ENCODE measurements at places on chromosomes 7 and 10. TPM values are rescaled to one million over a fixed set of nuclear protein-coding genes. Genes with fewer than 3 reads are reported as not detected.

GRCh38 chr10:66925373-66925772 lies 463 bp upstream of the LRRTM3 start:
- DNase-seq, result no peak

DNA sequence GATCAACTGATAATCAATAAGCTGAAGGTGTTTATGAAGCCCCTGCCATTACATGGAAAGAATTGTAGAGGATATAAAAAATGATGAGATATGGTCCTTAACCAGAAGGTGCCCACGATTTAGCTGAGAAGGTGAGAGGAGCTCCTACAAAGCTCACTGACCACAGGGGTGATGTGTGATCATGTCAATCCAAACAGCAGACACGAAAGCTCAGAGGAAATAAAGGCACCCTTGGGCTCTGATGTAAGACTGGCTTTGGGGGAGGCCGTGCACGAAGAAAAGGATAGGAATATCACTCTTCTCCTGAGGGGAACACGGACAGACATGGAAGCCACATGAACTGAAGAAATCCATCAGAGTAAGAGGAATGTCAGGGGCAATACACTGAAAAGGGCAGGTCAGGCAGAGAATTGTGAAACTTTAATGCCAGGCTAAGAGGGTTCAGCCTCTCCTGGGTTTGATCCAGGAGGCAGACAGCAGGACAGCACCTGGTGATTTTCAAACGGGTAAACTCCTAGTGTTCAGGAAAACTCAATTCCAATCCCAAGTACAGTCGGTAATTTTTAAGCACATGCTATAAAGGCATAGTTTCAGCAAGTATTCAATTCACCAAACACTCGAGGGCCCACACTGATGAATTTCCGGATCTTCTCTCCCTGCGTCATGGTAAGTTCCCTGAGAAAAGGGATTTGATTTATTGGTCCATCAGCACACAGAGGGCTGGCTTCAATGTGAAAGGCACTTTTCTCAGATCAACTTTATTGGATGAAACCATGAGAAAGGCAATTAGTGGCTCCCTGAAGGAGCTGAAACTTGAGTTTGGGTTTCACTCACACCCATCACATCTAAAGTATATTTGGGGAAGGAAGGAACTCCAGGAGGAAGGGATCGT lies 163.8 kb downstream of the PRPF18 start:
- DNase-seq, result no peak

- no peak for DNase-seq
These were observed 10.7 kb upstream of the GPR146 start for GRCh38 chr7:1033546-1034145.

- no peak for DNase-seq
These were observed 92.8 kb downstream of the CHN2 start for GRCh38 chr7:29287366-29287765.

The VWDE gene
- total RNA-seq, result 0.07 TPM

GRCh38 chr7:29808075-29808801 lies 1.9 kb downstream of the WIPF3 start:
- DNase-seq, result no peak

GRCh38 chr10:81040940-81041339 lies 503.2 kb downstream of the SH2D4B start:
- DNase-seq, result no peak

DNA sequence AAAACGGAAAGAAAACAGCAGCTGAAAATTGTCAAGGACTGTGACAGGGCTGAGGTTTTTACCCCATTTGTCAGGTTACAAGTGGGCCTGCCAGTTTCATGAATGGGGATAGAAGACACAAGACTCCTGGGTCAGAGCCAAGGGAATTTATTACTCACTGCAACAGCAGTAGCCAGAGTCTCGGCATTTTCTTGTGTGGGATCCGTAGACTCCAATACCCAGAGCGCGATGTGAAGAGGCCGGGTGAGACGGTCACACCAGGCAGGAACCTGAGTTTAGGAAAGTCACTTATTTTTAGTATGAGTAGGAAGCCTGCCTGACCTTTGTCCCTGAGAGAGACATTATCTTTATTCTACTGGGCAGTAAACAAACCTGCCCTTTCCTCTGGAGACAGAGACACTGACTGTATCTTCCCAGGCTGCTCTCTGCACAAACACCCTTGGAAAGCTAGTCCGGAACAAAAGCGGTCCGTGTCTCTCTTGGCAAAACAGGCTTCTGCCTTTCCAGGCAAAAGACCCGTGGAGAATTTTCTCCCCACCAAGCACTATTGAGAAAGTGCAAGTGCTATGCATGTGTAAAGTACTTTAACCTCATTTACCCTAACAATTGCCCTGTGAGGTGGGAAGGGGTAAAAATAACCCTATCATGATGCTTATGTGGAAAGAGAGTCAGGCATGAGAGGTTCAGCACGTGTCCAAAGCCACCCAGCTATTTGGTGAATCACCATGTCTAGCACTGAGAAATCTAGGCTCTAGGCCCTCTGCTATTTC lies 58.4 kb downstream of the JCAD start:
- DNase-seq, result peak; percentile 66
